Muscle of leg (tissue), 16 donors: ENCODE measurements at places on chromosomes 7 and 10.
A peak's percentile ranks its signal among the peaks of the same experiment; 100 is the strongest.

- peak; percentile 17 for DNase-seq
These were observed 601.3 kb upstream of the GHITM start for GRCh38 chr10:83538047-83538446.

- no peak for DNase-seq
These were observed 119.1 kb upstream of the PFKP start for GRCh38 chr10:2948127-2948854.

- DNase-seq, result peak; percentile 91
These were observed 16.8 kb downstream of the TRIM8 start for GRCh38 chr10:102660888-102661657.

GRCh38 chr7:71016401-71016800 lies 115.5 kb upstream of the GALNT17 start:
- peak; percentile 89 for DNase-seq

GRCh38 chr7:326809-327232 lies 36.9 kb downstream of the FOXL3 start:
- no peak for DNase-seq

DNA sequence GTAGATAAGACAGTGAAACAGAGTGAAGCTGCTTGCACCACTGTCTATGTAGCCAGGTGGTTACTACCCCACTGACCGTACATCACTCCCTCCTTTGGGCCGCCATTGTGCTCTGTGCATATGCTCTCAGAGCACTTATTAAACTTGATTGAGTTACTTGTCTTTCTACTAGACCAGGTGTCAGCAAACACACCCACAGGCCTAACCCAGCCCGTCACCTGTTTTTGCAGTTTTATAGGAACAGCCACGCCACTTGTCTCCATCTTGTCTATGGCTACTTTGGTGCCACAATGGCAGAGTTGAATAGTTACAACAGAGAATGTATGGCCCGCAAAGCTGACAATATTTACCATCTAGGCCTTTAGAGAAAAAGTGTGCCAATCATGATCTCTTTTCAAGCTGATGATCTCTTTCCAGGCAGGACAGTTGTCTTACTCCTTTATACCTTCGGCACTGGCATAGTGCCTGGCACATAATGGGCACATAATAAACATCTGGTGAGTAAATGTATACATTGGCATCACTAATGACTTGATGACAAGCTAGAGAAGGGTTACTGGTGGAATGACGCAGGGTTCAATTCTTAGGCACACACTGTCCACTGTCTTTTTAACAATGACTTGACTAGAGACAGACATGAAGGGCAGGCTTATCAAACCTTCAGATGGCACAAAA lies 36.7 kb downstream of the SORBS1 start:
- DNase-seq, result no peak

GRCh38 chr7:73871163-73872011 lies 10.4 kb downstream of the TMEM270 start:
- DNase-seq, result peak; percentile 89

GRCh38 chr7:1829111-1829510 lies 159.0 kb downstream of the ELFN1 start:
- DNase-seq, result no peak

DNA sequence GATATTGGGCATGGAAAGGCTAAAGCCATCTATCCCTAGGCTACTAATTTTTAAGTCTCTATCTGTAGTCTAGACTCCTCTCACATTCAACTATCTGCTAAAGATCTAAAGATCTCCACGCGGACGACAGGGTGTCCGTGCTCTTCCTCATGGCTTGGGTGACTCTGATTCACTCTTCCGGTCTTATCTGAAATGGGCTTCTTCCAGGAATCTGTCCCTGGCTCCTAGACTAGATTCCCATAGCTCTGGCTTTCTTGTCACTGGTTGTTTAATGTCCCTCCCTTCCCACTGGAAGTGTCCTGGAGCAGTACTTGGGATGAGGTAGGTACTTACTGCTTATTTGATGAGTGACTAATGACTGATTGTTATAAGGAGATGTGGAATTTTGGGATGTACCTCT lies 62.0 kb upstream of the PODXL start:
- DNase-seq, result no peak

- no peak for DNase-seq
These were observed 3.7 kb downstream of the DBNL start for GRCh38 chr7:44048031-44048795.
